ENCODE measurements at places on chromosomes 1 and 21.

DNA sequence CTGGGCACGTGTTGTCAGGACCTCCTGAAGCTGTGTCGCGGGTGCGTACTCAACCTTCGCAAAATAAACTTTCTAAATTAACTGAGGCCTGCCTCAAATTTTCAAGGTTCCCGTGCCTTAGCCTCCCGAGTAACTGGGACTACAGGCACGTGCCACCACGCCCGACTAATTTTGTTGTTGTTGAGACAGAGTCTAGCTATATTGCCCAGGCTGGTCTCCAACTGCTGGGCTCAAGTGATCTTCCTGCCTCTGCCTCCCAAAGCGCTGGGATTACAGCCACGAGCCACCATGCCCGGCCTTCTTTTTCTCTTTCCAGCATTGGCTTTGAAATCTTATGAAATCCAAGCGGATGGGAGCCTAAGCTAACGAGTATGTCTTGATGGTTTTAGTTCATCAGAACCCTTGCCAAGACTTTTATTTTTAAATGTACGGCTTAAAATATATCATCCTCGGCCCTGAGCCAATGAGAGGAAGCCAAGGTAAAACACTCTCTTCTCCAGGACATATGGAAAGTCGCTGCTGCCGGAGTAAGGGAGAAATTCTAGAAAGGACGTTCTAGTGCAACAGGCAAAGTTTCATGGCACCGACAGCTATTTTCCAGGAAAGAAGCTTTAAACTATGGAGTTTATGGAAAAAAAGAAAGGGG, 12.7 kb upstream of the ERVH48-1 start:
- no peak for DNase-seq

- no peak for DNase-seq
Observed at GRCh38 chr1:94702442-94702815, 117.7 kb upstream of the SLC44A3 start.

GRCh38 chr21:30689822-30690221, 28.8 kb downstream of the KRTAP21-3 start:
- no peak for DNase-seq

DNA sequence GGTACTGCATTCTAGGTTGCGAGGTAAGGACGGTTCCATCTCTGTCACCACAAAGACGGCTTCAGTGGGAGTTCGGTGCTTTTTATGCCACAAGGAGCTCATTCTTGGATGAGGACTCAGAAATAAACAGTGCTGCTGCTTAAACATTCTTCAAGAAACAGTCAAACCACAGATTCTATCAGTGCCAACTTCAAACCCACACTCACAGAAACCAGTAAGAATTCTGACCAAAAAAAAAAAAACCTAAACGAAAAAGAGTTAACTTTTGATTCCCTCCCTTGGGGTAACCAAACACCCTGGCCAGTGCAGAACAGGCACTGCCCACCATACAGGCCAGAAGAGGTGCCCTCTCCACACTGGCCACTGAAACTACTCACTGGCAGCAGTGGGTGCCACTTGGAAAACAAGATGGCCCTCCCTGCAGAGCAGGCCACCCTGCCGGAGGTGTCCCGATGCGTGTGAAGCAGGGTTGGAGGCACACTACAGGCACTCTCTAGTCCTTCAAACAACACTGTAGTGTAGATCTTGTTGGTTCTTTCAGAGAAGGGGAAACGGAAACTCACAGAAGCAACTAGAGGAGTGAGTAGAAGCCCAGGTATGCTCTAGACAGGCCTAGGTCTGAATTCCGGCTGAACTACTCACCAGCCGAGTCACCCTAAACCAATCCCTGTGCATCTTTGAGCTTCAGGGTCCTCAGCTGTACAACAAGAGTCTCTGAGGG, 87.3 kb upstream of the TLR5 start:
- no peak for DNase-seq

All from activated CD4-positive, CD25-positive, alpha-beta regulatory T cell treated with anti-CD3 and anti-CD28 coated beads, Interleukin-2, amount 50 U/mL, for 72 hours (primary cell).